ENCODE measurements at places on chromosomes 13 and 19. TPM values are rescaled to one million over a fixed set of nuclear protein-coding genes. Genes with fewer than 3 reads are reported as not detected.
A peak's percentile ranks its signal among the peaks of the same experiment; 100 is the strongest.

DNA sequence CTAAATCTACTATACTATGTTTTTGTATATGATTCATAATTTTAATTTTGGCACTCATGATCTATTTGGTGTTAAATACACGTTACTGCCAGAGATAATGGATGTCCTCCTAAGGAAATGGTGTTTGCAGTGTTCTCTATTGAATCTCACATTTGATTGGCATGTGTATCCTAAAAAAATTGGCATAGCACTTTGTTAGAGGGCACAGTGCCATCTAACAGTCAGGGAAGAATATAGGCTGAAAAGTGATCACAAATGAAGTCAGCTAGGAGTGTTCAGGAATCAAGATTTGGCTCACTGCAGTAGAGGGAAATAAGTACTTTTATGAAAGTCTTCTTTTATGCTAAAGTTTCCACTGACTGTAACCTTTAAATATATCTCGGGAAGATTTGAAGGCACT is 624.6 kb downstream of the GPC6 start:
- no peak for DNase-seq

GRCh38 chr19:31135841-31136240 is 213.4 kb downstream of the TSHZ3 start:
- DNase-seq: no peak

GRCh38 chr13:101307181-101307701 is 109.1 kb downstream of the NALCN start:
- no peak for DNase-seq

- no peak for DNase-seq
These were observed 49.5 kb downstream of the CRYL1 start for GRCh38 chr13:20475927-20476691.

- no peak for DNase-seq
These were observed 287.5 kb downstream of the ATP8A2 start for GRCh38 chr13:25659091-25659795.

DNA sequence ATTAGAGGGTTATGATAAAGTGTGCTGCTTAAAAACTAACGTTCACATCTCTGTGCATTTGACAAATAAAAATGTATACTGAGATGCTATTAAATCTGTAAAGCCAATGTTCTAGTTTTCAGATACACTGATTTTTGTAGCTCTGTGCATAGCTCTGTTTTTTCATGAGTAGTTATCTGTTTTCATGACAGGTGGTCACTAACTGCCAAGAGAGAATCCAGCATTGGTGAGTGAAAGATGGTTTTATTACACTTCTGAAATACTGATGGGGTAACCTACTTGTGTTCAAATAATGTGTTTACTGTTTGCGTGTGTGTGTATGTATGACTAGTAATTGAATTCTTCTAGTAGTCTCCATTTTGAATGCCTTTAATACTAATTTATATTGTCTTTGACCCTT is 29.0 kb downstream of the URI1 start:
- no peak for DNase-seq

- DNase-seq: no peak
These were observed 5.6 kb downstream of the MAN2B1 start for GRCh38 chr19:12660980-12661379.

GRCh38 chr19:45135176-45135885 is 25.5 kb downstream of the NKPD1 start:
- DNase-seq: no peak

DNA sequence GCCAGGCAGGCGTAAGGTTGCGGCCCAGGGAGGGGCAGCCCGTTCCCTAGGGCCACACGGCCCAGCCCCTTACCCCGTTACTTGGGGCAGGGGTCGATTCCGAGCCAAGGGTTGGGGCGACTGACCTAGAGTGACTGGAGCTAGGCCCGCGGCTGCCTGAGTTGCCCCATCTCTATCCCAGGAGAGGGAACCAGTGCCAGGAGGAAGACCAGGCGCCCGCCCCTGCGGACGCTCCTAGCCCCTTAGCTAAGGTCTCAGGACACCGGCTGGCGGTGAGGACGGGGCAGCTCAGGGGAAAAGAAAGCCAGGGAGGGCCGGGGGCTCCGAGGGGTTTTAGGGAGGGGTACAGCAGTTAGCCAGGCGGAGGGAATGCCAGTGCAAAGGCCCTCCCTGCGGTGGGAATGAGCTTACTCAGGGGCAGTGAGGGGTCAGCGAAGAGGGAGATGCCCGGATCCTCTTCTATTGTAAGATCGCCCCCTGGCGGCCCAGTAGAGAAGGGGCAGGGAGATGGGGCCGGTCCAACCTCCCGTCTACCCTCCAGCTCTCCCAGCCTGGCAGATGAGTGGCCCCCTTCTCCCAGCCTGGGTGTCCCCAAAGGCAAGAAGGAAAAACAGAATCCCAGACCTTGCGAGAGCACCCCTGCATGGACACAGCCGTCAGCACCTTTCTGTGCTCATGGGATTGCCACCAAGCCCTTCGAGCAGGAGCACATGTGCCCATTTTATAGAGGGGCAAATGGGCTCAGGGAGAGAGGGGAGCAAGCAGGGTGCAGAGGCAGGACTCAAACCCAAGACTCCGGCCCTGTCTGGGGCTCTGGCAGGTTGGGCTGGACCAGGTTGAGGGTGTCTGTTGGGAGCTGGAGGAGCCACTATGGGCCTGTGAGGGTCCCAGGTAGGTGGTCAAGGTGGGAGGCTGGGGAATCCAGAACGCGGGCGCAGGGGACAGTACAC is 16.3 kb downstream of the CILP2 start:
- DNase-seq: peak; percentile 57

DNA sequence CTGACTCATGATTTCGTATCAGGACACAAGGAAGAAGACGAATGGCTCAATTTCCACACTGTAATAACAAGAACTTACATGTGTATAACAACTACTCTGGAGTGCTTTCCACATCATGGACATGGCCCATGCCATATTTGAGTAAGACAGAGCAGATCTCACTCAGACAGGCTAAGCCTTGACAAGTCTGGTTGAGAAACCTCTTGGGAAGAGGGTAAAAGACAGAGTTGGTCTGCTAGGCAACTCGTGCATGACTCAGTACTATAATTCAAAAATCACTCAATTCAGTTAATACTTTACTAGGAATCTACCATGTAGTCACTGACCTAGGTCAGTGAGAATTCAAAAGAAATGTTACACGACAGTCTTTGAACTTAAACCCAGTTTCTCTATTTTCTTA is 5.7 kb upstream of the THSD1 start:
- no peak for DNase-seq

- DNase-seq: no peak
These were observed 119.1 kb downstream of the SOX1 start for GRCh38 chr13:112186091-112186490.

- no peak for DNase-seq
These were observed 99.6 kb upstream of the HTR2A start for GRCh38 chr13:46996316-46997030.

The MAMSTR gene
- 1.6 TPM for total RNA-seq

The TNFRSF19 gene
- 45.7 TPM for total RNA-seq

The GJB6 gene
- total RNA-seq: not detected
